CD4-positive, alpha-beta T cell (primary cell): ENCODE measurements at places on chromosomes 4 and X.

- no peak overlapping the region for H3K27ac ChIP-seq
- H3K4me1 ChIP-seq, result peaks cover 64% of the 10 kb centered on the region
- H3K27me3 ChIP-seq, result no peaks in the 10 kb centered on the region
- DNase-seq, result peak; percentile 50
These were observed 147.7 kb downstream of the SH3KBP1 start for GRCh38 chrX:19739683-19740082.

DNA sequence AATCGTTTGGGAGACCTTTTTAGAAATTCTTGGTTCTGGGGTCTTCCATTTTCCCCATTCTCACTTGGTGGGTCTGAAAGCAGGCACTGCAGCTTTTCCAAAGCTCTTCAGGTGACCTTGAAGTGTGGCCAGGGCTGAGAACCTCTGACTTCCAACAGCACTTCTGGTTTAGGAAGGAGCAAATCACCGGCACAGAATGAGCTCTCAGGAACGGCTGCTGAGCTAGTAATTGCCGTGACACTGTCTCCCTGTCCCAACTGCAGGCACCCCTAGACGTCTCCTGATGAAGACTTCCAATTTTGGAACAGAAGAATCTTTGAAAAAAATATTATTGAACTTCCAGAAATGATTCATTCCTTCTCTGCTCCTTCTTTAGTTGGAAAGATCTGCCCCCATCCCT, 31.3 kb downstream of the CD38 start:
- peak overlapping the region; percentile 4 for H3K4me3 ChIP-seq
- H3K27ac ChIP-seq, result no peak overlapping the region
- no peaks in the 10 kb centered on the region for H3K27me3 ChIP-seq
- peaks cover 9% of the 10 kb centered on the region for H3K4me1 ChIP-seq

DNA sequence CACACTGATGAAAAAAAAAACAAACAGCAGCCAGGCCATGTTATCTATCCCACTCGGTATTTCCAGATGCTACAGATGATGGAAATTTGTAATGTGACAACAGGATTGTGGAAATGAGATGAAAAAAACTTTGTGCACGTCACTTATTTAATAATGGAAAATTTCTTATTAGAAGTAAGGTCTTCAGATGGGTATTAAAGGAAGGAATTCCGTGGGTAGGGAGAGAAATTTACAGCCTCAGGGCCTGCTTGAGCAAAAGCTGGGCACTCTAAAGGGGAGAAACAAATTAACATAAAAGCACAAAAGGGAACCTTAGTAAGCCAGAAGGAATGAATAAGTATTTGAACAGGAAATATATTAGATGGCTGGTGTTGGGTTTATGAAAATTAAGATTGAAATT, 4.2 kb upstream of the PKD2 start:
- H3K4me1 ChIP-seq, result peaks cover 6% of the 10 kb centered on the region
- DNase-seq, result no peak
- H3K27ac ChIP-seq, result no peak overlapping the region
- H3K4me3 ChIP-seq, result no peak overlapping the region

DNA sequence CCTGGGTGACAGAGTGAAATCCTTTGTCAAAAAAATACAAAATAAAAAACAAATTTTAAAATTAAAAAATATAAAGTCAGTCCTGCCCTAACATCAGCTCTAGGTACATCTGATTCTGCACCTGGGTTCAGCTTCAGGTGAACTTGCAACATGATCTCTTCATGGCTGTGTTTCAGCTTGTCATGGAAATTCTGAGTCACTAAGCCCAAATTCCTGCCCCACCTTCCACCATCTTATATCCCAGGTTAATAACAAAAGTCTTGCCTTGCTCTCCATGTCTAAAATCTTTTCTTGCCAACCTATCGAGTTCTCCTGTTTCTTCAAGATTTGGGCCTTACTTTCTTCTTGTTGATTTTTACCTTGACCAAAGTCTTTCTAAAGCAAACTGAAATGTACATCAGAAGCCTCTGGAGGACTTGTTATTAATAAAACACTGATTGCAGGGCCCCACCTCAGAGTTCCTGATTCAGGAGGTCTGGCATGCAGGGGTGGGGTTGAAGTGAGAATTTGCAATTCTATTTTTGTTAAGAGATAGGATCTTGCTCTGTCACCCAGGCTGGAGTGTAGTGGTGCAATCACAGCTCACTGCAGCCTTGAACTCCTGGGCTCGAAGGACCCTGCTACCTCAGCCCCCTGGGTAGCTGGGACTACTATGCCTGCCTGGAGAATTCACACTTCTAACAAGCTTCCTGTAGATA, 125.8 kb upstream of the VCX3A start:
- H3K36me3 ChIP-seq, result no peaks in the 10 kb centered on the region
- no peak overlapping the region for H3K4me3 ChIP-seq
- H3K27me3 ChIP-seq, result no peaks in the 10 kb centered on the region
- no peak overlapping the region for H3K27ac ChIP-seq
- H3K4me1 ChIP-seq, result no peaks in the 10 kb centered on the region

DNA sequence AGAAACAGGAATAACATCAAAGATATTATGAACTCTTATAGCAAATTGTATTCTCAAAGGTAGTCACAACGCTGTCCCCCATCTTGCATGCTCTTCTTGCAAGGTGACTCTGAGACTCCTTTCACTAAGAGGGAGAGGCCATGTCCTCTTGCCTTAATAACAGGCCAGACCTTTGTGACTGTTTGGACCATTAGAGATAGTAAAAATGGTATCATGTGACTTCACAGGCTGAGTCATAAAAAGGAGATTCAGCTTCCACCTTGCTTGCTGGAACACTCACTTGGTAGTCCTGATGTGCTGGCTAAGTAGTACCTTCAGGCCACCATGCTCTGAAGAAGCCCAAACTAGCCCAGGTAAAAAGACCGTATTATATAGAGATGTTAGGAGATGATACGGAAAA, 143.8 kb downstream of the FBXW7 start:
- no peaks in the 10 kb centered on the region for H3K4me1 ChIP-seq
- no peaks in the 10 kb centered on the region for H3K36me3 ChIP-seq
- no peak overlapping the region for H3K27ac ChIP-seq
- DNase-seq, result no peak
- H3K27me3 ChIP-seq, result no peaks in the 10 kb centered on the region
